ENCODE measurements at places on chromosomes 7 and 10. TPM values are rescaled to one million over a fixed set of nuclear protein-coding genes. Genes with fewer than 3 reads are reported as not detected.

GRCh38 chr7:108232076-108232475 is 101.9 kb upstream of the LAMB4 start:
- DNase-seq: no peak

GRCh38 chr10:100774223-100774622 is 28.8 kb downstream of the PAX2 start:
- no peak for DNase-seq

Gene FAM180A
- polyA plus RNA-seq: not detected

Gene AGAP5
- polyA plus RNA-seq: 6.8 TPM

Data from CD14-positive monocyte (primary cell).